ENCODE measurements at places on chromosomes 2 and 18.
A peak's percentile ranks its signal among the peaks of the same experiment; 100 is the strongest.

DNA sequence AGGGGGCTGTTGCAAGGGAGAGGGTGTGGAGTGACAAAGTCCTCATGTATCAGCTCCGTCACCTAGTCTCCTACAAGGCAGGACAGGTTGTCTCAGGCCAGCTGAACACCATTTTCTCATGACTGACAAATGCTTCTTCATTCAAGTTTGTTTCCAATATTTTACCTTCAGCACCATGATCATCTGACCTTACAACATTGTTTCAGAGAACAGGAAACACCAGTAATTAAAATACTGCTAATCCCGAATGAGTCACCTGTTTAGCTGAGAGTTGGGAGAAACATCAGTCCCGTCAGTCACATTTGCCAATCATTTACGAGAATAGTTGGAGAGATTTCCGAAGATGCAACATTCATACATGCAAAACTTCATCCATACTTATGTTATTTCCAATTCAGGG lies 25.7 kb upstream of the SP5 start:
- DNase-seq, result no peak

GRCh38 chr2:130915149-130915548 lies 78.4 kb downstream of the ARHGEF4 start:
- DNase-seq, result no peak

GRCh38 chr2:231810905-231811304 lies 24.7 kb downstream of the COPS7B start:
- no peak for DNase-seq

- no peak for DNase-seq
These were observed 11.3 kb downstream of the TMEM247 start for GRCh38 chr2:46490521-46491141.

GRCh38 chr18:50678651-50679050 lies 118.8 kb downstream of the MAPK4 start:
- no peak for DNase-seq

DNA sequence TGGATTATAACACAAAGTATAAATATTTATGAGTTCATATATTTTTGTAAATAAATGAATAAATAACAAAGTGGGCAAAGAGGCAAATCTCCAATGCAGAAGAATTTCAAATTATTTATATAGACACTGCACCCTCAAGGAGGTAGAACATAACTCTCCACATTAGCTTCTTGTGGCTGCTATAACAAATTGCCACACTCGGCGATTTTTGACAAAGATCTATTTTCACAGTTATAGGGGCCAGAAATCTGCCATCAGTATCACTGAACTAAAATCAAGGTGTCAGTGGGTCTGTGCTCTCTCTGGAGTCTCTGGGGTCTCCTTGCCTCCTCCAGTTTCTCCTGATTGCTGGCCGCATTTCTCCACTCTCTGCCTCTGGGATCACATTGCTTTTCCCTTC lies 92.0 kb upstream of the FAM136A start:
- no peak for DNase-seq

- no peak for DNase-seq
These were observed 113.6 kb downstream of the MRO start for GRCh38 chr18:50706199-50706598.

DNA sequence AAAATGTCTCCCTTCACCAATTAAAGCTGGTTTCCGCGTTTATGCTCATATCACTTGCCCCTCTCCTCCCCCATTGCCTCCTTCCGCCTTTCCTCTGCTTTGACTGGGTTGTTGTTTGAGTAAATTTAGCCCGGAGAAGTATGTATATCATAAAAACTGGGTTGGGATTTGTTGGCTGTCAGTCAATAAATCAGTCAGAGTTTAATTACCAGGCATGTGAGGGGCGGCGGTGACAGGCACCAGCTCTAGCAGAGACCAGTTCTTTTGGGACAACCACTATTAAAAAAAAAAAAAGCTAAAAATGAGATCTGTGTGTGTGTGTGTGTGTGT lies 382.4 kb upstream of the SMIM21 start:
- DNase-seq, result no peak

GRCh38 chr2:208671284-208671683 lies 264.7 kb downstream of the PTH2R start:
- DNase-seq, result no peak

GRCh38 chr2:65073879-65074565 lies 17.8 kb downstream of the CEP68 start:
- no peak for DNase-seq

DNA sequence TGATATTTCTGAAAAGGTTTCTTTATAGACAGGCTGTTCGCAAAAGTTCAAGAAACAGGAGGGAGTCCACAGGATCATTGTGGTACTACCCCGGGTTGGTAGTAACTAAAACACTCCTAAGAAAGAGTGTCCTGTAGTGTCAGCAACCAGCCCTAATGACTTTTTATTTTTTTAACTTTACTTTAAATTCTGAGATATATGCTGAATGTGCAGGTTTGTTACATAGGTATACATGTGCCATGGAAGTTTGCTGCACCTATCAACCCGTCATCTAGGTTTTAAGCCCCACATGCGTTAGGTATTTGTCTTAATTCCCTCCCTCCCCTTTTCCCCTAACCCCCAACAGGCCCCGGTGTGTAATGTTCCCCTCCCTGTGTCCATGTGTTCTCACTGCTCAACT lies 1396.9 kb upstream of the ZEB2 start:
- no peak for DNase-seq

- no peak for DNase-seq
These were observed 110.9 kb upstream of the RND3 start for GRCh38 chr2:150598383-150598782.

GRCh38 chr18:41858761-41859555 lies 96.1 kb upstream of the PIK3C3 start:
- no peak for DNase-seq

DNA sequence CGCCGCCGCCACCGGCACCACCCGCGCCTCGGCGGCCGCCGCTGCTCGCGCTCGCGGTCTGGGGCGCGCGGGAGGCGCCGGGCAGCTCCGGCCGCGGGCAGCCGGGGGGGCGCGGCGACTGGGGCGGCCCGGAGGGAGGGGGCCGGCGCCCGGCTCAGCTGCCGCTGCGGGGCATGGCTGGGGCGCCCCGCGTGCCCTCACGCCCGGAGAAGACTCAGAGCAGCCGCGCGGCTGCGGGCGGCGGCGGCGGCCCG lies 295 bp downstream of the GAREM1 start:
- no peak for DNase-seq

- peak; percentile 57 for DNase-seq
These were observed 132.6 kb downstream of the MAP2 start for GRCh38 chr2:209556354-209556961.

DNA sequence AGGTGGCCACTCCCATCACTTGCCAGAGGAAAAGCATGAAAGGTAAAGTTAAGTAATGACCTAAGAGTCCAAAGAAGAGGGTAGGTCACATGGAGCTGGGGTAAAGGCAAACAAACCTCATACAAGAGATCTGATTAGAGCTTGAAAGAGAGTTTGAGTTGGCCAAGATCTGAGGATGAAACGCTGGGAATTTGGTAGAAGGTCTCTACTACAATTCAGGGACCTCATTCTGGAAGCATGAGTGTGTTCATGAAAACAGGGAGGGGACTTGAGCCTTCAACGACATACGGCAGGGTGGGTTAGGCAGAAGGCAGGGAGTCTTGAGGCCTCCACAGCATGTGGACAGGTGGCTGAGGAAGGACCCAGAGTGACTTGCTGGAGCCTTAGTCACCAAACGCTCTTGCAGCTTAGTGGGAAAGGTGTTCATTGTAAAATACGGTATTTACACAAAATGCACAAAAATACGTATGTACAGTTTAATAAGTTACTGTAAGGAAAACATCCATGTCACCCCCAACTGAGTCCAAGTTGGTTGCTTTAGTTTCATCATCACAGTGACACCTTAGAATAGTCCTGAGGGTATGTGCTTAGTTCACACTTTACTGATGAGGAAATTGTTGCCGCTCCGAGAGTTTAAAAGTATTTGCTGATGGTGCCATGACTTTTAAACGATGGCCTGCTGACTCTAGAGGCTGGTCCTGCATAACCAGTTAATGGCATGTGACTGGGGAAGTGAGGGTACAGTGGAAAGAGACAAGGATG lies 5.0 kb upstream of the FARP2 start:
- DNase-seq, result peak; percentile 79

DNA sequence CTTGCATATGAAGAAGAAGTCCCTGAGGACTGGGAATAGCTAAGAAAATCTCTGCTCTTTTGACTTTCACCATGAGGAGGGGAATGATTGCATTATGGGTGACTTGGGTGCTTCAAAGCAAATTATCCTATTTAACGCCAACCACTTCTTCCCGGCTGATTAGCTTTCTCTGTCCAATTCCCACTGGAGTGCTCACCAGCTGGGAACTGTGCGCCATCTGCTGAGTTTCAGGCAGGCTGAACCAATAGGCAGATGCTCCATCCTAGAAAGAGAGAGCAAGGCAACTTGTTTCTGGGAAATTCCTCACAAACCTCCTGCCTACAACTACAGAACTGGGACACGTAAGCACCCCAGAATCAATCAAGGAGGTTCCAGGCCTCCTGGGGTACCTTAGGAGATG lies 49.4 kb downstream of the POLE4 start:
- no peak for DNase-seq

- no peak for DNase-seq
These were observed 110.2 kb downstream of the VAPA start for GRCh38 chr18:10023853-10024570.

GRCh38 chr2:56981554-56981953 lies 797.8 kb downstream of the CCDC85A start:
- DNase-seq, result no peak

GRCh38 chr2:96524482-96525210 lies 11.9 kb upstream of the ARID5A start:
- no peak for DNase-seq

- no peak for DNase-seq
These were observed 23.8 kb upstream of the PTMA start for GRCh38 chr2:231684314-231685223.

GRCh38 chr2:6309415-6310255 lies 556.1 kb downstream of the CMPK2 start:
- no peak for DNase-seq

- no peak for DNase-seq
These were observed 34.7 kb upstream of the IL1RL1 start for GRCh38 chr2:102276549-102277201.

Data from A549 (cell line).